Retinal pigment epithelial cell (primary cell): ENCODE measurements at places on chromosomes 4 and X.

DNA sequence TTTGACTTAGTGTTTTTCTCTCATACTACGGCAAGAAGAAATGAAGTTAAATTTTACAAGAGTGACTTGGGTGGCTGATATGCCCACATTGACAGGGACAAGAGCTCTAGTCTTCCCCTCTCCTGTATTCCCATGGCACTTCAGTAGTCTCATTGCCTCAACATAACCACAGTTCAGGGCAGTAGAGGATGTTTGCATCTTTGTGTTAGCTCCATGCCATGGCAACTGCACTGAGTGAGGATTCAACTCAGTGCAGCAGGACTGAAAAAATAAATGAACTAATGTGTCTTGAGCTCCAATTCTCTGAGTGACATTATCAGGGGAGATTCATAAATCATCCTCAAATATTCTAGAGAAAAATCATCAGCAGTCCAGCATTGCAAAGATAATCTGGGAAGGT, 78.8 kb downstream of the TET2 start:
- no peak for DNase-seq

DNA sequence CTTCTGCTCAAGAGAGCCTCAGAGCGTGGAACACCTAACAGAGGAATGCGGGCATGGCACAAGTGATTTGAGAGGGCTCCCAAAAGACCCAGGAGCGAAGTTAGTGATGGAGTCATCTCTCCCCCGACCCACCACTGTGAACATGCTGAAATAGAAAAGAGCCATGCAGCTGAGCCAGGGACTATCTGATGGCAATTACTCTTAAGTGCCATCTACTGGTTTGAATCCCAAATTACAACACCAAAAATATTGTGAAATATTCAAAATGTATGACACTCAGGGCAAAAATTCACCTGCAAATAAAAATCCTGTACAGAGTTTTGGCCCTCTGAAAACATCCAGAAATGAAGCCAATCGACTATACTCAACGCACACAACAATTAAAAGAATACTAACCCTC, 2038.9 kb upstream of the ADGRL3 start:
- no peak for DNase-seq

DNA sequence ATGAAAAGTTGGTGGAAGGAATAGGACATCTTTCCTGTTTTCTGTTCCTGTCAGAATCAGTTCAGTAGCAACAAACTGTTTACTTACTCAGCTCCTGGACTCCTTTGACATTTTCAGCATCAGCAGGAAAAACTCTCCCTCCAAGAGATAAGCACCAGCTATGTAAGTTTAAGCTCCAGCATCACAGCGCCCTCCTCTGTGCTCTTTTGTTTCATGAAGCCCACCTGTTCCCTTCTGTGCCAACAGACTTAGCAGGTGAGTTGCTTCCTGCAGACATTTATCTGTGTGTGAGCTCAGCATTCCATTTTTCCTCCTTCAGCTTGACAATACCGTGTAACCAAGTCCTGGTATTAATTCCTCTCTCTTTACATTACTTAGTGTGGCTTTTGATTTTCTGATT, 644.1 kb upstream of the AGA start:
- DNase-seq = no peak

- DNase-seq = no peak
Measured at GRCh38 chrX:70096052-70096451, 33.8 kb downstream of the OTUD6A start.

GRCh38 chr4:154578919-154579318, 11.6 kb downstream of the FGA start:
- DNase-seq = no peak

GRCh38 chr4:112284662-112285411, 867 bp downstream of the TIFA start:
- no peak for DNase-seq

GRCh38 chr4:110663738-110664444, 41.0 kb upstream of the PITX2 start:
- DNase-seq = peak; percentile 88

- DNase-seq = no peak
Measured at GRCh38 chrX:2689773-2690666, 1.1 kb upstream of the CD99 start.

DNA sequence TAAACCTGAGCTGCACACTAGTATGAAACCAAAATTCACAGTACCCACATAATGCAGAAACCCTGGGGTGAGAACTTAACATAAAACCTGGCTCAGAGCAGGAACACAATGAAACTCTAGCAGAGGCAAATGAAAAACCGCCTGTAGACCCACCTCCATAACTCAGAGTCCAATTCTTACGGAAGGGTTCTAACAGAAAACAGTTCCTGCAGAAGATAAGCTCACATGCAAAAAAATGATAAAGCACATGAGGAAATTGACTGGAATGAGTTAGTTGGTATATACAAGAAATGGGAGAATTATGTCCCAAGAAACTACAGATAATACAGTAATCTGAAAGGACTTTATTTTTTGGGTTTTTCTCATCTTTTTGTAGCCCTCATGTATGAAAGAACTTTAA, 14.7 kb downstream of the RTL9 start:
- no peak for DNase-seq

DNA sequence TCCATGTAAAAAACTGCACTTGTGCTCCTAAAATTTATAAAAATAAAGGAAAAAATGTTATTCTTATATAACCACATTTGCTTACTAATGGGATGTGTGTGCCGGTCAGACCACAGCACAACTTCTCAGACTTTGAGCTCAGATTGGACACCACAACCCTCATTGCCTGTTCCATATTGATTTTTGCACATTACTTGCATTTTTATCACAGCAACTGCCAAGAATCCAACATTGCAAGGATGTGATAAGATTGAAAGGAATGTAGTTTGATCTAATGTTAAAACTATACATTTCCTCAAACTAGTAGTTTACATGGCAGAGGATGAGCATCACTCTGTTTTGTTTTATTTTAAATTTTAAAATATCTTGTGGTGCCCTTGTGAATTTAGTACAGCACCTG, 227.8 kb downstream of the KDR start:
- DNase-seq = no peak

- DNase-seq = no peak
Measured at GRCh38 chrX:148593146-148593545, 92.7 kb downstream of the AFF2 start.

GRCh38 chrX:43850629-43851028, 31.6 kb downstream of the MAOB start:
- no peak for DNase-seq

DNA sequence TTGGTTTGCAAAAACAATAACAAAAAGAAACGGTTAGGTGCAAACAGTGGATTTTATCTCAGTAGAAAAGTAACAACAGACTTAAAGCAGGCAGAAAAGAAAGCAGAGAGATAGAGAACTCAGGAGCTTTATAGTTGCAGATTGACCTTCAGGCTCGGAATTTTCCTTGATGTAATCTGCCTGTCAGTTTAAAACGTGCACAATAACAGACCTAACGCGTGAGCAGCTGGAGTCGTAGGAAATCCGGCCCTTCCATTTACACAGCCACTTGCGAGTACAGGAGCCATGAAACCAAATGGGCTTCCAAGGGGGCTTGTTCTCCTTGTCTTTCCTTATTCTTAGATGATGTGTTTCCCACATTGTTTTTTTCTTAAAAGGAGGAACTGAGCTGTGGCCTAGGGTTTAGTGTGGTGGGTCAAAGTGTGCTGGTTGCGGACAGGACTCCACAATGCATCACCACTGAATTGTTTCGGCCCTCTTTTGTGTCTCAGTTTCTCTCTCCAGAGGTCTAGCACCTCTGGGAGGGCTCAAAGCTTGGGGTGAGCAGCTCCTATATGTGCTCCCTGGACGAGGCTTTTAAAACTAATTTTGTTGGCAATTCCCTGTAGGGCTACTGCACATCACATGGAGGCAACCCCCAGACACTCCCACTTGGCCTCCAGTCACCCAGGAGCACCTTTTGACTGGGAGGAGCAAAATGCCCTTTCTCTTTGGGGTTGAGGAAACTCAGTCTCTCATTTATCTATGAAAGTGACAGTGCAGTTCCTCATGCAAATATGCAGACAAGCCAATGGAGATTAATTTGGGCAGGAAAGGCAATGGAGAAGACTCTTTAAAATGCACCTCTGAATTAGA, 13.9 kb upstream of the MPP1 start:
- DNase-seq = no peak

DNA sequence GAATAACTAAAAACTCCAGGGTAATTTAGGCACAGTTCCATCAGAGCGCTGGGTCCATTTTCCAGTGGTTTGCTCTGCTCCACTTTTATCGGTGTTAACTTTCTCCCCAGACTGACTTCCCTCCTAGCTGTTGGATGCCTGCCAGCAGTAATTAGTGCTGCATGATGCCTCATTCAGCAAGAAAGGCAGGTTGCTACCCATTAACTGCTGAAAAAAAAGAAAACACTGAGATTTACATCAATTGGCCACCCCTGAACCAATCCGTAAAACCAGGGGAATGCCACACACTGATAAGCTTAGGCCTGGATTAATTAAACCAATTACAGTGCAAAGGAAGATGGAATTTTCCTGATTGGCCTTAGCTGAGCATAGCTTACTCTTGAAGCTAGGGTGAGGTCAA, 182.4 kb upstream of the CXXC4 start:
- peak; percentile 97 for DNase-seq

- DNase-seq = no peak
Measured at GRCh38 chr4:46684041-46684440, 225.0 kb downstream of the COX7B2 start.

- no peak for DNase-seq
Measured at GRCh38 chr4:158285429-158286216, 75.3 kb downstream of the TMEM144 start.

DNA sequence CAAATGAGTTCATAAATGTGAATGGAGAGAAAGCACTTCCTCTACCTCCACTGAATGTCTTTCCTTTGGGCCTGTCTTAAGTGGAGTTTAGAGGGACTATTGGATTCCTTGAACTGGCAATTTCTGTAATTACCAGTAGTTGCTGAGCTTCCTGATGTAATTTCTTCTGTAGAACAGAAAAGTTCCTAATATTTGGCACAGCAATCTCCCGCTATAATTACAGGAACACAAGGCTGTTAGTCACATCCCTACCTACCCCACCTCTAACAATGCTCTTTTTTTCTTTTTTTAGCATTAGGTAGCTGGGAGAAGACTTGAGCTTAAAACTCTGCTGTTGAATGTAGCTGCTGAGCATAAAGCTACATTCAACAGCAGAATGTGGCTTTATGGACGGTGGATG, 24.8 kb upstream of the RBPJ start:
- DNase-seq = no peak

GRCh38 chrX:37867536-37868153, 20.3 kb upstream of the DYNLT3 start:
- no peak for DNase-seq

DNA sequence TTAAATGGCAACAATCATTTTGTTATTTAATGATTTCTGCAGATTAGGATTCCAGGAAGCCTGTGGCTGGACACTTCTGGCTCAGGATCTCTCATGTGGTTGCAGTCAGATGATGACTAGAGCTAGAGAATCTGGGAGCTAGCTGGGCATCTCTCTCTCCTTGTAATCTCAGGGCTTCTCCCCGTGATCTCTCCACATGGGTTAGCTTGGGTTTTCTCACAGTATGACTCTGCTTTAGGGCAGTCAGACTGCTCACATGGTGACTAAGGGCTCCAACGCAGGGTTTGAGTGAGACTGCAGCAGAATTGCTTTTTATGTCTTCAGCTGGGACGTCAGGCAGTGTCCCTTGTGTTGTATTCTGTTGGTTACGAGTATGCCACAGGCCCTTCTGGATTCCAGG, 361.4 kb downstream of the CBLL2 start:
- peak; percentile 61 for DNase-seq

GRCh38 chrX:112696481-112696880, 16.7 kb upstream of the LHFPL1 start:
- DNase-seq = no peak

DNA sequence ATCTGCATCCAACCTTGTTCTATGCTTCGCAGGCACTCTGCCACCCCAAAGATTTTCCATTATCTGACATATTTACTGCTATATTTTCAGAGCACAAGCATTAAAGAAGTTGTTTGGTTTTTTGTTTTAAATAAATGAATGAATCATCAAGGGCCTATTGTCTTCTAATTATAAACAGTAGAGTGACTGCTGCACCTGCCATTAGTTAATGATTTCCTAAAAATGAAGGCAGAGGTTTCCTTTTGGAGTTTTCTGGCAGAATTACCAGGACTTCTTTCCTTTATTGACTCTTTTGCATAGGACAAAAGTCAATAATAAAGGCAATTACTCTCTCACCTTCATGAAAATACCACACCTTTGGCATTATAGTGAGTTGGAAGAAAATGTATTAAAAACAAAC, 238.1 kb downstream of the INPP4B start:
- no peak for DNase-seq

DNA sequence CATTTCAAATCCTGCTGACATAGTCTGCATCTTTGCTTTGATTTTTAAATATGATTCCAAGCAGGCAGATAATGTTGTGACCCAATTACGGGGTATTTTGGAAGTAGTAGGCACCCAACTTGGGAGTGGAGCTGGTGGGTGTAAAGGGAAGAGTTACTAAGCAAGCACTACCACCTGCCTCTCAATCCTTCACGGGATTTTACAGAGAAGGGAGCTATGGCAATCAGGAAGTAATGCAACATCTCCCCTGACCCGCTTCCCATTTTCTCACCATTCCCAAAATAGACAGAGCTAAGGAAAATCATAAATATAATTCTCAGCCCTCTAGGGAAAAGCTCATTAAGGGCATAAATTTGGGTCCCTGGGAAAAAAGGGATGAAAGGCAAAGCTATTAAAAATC, 9.2 kb downstream of the APBB2 start:
- DNase-seq = no peak

DNA sequence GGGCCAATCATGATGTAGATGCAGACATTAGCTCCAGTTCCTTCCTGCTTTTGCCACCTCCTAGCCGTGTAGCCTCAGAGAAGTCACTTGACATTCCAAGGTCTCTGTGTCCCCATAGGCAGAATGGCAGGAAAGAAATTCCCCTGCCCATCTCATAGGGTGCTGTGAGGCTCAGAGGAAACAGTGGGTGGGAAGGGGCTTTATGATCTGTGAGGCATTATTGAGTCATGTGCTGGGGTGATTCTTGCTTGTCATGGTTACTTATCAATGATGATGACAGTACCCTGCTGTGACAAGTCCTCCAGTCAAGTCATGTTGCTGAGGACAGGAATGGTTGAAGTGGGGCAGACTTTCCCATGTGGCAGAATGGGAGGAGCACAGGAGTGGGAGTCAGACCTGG, 63.7 kb downstream of the MSX1 start:
- no peak for DNase-seq

DNA sequence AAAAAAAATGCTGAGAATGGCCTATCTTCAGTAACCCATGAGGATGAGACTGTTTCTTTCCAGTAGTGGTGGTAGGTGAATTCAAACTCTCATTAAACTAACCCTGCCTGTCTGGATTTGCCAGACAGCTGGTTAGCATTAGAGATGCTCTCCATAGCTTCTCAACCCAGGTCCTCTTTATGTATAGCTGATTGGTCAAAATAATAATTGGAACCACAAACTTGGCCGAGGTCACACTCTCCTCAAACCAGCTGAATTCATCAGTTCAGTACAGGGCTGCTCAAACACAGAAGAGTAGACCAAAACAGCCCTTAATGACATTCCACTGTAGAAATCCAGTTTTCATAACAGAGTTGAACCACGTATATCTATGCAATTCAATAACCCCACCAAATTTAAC, 85.3 kb downstream of the HCCS start:
- DNase-seq = no peak
